ENCODE measurements at places on chromosomes 5 and 9. TPM values are rescaled to one million over a fixed set of nuclear protein-coding genes. Genes with fewer than 3 reads are reported as not detected.

GRCh38 chr5:136031711-136032110, 2.9 kb downstream of the TGFBI start:
- H3K4me3 ChIP-seq: no peak overlapping the region
- no peak for DNase-seq
- peaks cover 54% of the 10 kb centered on the region for H3K4me1 ChIP-seq
- peaks cover 7% of the 10 kb centered on the region for H3K36me3 ChIP-seq
- H3K27me3 ChIP-seq: no peaks in the 10 kb centered on the region

GRCh38 chr5:140603734-140604133, 29.2 kb downstream of the CD14 start:
- H3K4me3 ChIP-seq: no peak overlapping the region
- DNase-seq: no peak
- H3K36me3 ChIP-seq: no peaks in the 10 kb centered on the region
- no peak overlapping the region for H3K27ac ChIP-seq
- peaks cover 11% of the 10 kb centered on the region for H3K4me1 ChIP-seq

DNA sequence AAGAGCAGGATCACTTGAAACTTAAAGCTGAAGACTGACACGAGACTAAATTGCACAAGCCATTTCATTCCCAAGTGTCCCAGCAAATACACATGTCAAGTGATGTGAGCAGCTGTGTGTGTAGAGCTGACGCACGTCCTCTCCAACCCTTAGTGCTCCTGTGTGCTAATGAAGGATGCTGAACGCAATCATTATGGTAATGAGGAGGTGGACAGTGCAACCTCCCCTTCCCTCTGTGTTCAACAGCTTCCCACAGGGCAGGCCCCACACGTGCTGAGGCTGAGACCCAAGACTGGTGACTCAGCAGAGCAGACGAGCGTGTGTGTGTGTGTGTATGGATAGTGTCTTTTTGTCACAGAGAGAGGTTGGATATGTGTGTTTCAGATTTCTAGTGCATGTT, 702.1 kb downstream of the SEMA5A start:
- no peak overlapping the region for H3K27ac ChIP-seq
- H3K4me3 ChIP-seq: no peak overlapping the region
- no peak for DNase-seq
- H3K4me1 ChIP-seq: no peaks in the 10 kb centered on the region

DNA sequence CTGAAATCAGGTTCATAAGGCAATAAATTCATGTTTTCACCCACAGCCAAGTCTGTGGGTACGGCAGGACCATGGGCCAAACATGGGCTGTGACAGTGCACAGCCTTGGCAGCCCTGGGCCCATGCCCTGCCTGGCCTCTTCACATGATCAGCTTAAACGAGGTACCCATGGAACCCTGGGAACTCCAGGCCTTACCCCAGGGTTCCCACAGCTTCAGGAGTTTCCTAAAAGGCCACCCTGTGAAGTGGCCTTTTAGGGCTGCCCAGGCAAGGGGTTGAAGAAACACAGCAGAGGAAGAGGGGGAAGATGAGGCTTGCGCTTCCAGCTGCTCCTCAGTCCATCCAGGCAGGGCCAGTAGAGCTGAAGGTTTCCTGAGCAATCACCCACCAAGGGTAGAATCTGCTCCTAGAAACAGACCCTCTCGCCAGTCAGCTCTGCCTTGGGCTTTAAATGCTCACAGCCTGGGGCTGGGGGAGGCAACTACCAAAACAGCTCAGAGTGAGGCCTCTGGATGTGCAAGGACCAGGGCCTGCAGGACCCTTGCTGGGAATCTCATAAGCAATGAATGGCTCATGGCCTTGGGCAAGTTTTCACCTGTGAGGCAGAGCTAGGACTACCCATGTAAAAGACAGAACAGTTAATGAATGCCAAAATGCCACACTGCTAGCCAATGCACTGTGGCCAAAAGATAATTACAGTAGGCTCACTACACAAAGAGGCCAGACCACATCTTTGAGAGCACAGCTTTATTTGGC, 79.3 kb upstream of the LRRTM2 start:
- H3K36me3 ChIP-seq: no peaks in the 10 kb centered on the region
- H3K4me1 ChIP-seq: no peaks in the 10 kb centered on the region
- no peaks in the 10 kb centered on the region for H3K27me3 ChIP-seq
- H3K27ac ChIP-seq: no peak overlapping the region
- H3K4me3 ChIP-seq: no peak overlapping the region

- no peaks in the 10 kb centered on the region for H3K27me3 ChIP-seq
- DNase-seq: no peak
- peaks cover 23% of the 10 kb centered on the region for H3K4me1 ChIP-seq
- no peak overlapping the region for H3K27ac ChIP-seq
Observed at GRCh38 chr5:75016896-75017295, 35.5 kb downstream of the GCNT4 start.

- H3K27ac ChIP-seq: no peak overlapping the region
- no peak for DNase-seq
- H3K27me3 ChIP-seq: no peaks in the 10 kb centered on the region
- H3K4me3 ChIP-seq: no peak overlapping the region
- no peaks in the 10 kb centered on the region for H3K36me3 ChIP-seq
Observed at GRCh38 chr5:74107899-74108298, 481.9 kb downstream of the ARHGEF28 start.

- no peak for DNase-seq
- H3K36me3 ChIP-seq: no peaks in the 10 kb centered on the region
- H3K4me1 ChIP-seq: no peaks in the 10 kb centered on the region
- no peak overlapping the region for H3K4me3 ChIP-seq
Observed at GRCh38 chr5:109668668-109669422, 20.9 kb upstream of the MAN2A1 start.

EIF4E1B gene
- total RNA-seq: not detected

PCDHGA9 gene
- total RNA-seq: not detected

MCIDAS gene
- 1.1 TPM for total RNA-seq

GRCh38 chr9:95407524-95407923, 90.0 kb upstream of the FANCC start:
- H3K4me3 ChIP-seq: no peak overlapping the region
- no peaks in the 10 kb centered on the region for H3K27me3 ChIP-seq
- H3K36me3 ChIP-seq: no peaks in the 10 kb centered on the region
- H3K4me1 ChIP-seq: peaks cover 17% of the 10 kb centered on the region
- H3K27ac ChIP-seq: no peak overlapping the region
- no peak for DNase-seq

DNA sequence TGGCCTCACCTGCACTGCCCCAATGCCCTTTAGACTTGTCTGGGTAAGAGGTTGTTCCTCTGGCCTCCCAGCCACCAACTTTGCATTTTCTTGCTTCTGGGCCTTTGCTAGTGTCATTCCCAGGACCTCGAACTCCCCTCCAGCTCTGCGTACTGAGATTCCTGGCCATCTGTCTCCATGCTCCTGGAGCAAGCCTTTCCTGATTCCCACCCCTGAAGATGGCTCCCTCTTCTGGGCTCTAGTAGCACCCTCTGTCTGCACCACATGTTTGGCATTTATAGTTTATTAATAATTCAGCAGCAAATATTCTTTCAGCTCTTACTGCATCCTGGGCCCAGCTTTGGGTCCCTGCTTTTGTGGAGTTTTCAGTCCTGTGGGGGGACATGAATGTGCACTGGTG, 14.9 kb downstream of the FAM163B start:
- H3K4me3 ChIP-seq: no peak overlapping the region
- no peak overlapping the region for H3K27ac ChIP-seq
- H3K36me3 ChIP-seq: no peaks in the 10 kb centered on the region
- DNase-seq: no peak

ORM2 gene
- not detected for total RNA-seq

- H3K27ac ChIP-seq: no peak overlapping the region
- no peaks in the 10 kb centered on the region for H3K36me3 ChIP-seq
- no peak for DNase-seq
- no peaks in the 10 kb centered on the region for H3K27me3 ChIP-seq
- no peaks in the 10 kb centered on the region for H3K4me1 ChIP-seq
- no peak overlapping the region for H3K4me3 ChIP-seq
Observed at GRCh38 chr9:97474372-97474925, 27.0 kb upstream of the TMOD1 start.

CNTNAP3B gene
- total RNA-seq: 0.24 TPM

PCDHGA8 gene
- not detected for total RNA-seq

GRCh38 chr9:36163786-36164170, 5.4 kb upstream of the CCIN start:
- no peak overlapping the region for H3K4me3 ChIP-seq
- peaks cover 14% of the 10 kb centered on the region for H3K4me1 ChIP-seq
- no peak for DNase-seq

- H3K27me3 ChIP-seq: no peaks in the 10 kb centered on the region
- H3K4me1 ChIP-seq: no peaks in the 10 kb centered on the region
- H3K36me3 ChIP-seq: no peaks in the 10 kb centered on the region
- H3K4me3 ChIP-seq: no peak overlapping the region
- no peak overlapping the region for H3K27ac ChIP-seq
Observed at GRCh38 chr9:96605328-96605727, 14.3 kb downstream of the CDC14B start.

DNA sequence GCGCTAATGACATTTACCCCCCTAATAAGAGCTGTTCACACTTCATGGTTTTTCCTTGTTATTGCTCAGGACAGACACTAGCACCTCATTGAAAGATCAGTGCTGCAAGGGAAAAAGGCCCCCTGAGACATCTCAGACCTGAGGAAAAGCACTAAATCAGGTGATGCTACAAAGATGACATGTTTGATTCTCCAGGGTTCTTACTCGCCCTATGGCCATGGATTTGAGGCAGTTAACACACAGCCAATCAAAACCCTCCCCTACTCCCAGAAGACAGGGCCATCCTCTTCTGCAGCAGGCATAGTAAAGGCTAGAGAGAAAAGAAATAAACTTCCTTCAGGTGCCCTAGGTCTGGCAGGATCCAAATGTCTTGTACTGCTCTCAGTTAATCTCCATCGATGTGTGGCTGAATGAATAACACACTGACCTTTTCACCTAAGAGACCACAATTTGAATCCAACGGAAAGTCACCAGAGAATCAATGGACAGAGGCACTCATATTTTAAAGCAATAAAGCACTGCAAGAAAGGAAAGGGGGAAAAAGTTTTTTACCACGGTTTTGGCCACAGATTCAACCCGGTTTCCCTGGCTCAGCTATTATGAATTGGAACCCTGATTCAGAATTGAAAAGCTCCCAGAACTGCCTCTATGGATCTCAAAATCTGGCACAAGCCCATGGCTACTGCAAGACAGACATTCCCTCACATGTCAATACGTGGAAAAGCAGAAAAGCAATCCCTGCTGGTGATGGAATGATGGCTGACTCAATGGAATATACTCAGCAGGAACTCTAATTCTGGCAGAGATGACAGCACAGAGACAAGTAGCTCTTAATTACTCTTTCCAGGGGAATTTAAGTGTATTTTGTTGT, 329.5 kb downstream of the BNC2 start:
- no peaks in the 10 kb centered on the region for H3K4me1 ChIP-seq
- DNase-seq: no peak
- no peaks in the 10 kb centered on the region for H3K27me3 ChIP-seq
- no peak overlapping the region for H3K27ac ChIP-seq
- H3K36me3 ChIP-seq: no peaks in the 10 kb centered on the region

DNA sequence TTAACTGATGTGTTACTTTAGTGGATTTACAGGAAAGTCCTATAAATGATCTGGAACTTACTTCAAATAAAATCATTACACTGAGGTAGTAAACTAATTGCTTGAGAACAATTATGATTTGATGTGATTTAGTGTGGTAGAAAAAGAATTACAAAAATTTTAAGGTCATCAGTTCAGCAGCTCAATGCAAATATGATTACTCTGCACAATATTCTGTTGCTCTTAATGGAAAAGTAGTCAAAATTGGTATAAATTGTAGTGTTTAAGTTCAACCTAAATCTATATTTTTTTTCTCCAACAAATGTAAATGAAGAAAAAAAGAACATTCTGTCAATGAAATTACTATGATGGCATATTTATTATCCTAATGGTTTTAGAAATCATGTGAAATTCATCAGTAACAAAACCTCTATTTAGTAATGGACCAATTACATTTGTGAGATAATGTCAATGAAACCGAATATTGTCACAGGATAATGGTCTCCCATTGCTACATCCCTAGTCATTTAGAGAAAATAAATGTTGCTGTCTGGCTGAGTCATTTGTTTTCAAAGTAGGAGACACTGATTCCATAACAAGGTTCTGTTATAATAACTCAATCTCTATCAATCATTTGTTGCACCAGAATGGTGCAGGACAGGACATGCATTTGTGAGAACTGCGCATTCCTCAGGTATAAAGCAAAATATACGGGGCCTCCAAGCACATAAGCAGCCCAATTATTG, 177.1 kb downstream of the NFIB start:
- no peak for DNase-seq
- no peak overlapping the region for H3K4me3 ChIP-seq
- H3K27me3 ChIP-seq: no peaks in the 10 kb centered on the region
- no peak overlapping the region for H3K27ac ChIP-seq
- H3K4me1 ChIP-seq: no peaks in the 10 kb centered on the region

DNA sequence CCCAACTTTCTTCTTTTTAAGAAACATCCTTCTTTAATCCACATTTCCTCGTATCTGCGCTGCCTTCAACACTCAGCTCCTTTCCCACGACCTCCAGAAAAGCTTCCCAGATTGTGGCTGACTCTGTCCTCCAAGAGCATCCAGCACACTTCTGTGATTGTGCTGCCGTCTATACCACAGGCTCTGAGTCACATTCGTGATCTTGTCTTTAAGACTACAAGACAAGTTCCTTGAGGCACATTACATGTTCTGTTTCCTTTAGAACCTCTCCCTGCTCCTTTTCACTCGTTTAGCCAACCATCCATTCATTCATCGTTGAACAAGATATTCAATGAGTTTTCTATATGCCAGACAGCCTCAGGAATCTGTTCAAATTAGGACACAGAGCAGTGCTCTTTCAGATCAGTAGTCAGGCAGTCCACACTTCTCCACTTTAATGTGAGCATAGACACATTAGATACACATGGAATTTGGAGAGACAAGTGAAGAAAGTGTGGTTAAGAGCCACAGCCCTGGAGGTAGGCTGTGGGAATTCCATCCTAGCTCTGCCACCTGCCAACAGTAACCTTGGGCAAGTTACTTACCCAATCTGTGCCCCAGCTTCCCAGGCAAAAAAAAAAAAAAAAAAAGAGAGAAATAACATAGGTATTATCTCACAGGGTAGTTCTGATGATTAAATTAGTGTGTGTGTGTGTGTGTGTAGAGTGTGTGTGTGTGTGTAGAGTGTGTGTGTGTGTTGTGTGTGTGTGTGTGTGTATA, 18.9 kb downstream of the WHRN start:
- no peaks in the 10 kb centered on the region for H3K27me3 ChIP-seq
- peaks cover 37% of the 10 kb centered on the region for H3K4me1 ChIP-seq
- no peaks in the 10 kb centered on the region for H3K36me3 ChIP-seq
- no peak for DNase-seq
- no peak overlapping the region for H3K4me3 ChIP-seq
